ENCODE measurements at places on chromosomes 7 and 10. TPM values are rescaled to one million over a fixed set of nuclear protein-coding genes. Genes with fewer than 3 reads are reported as not detected.

DNA sequence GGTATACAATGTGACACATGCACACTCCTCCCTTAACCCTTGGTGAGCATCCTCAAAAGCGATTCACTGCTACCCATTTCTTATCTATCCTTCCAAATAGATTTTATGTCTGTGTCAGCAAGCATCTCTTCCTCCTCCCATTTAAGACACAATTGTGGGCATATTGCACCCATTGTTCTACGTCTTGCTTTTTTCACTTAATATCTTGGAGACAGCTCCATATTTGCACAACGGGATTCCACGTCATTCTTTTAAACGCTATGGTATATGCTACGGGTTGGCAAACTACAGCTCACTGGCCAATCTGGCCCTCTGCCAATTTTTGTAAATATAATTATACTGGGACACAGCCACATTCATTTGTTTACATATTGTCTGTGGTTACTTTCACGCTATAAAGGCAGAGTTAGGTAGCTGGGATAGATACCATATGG, 88.6 kb downstream of the RNF216 start:
- no peak for DNase-seq

DNA sequence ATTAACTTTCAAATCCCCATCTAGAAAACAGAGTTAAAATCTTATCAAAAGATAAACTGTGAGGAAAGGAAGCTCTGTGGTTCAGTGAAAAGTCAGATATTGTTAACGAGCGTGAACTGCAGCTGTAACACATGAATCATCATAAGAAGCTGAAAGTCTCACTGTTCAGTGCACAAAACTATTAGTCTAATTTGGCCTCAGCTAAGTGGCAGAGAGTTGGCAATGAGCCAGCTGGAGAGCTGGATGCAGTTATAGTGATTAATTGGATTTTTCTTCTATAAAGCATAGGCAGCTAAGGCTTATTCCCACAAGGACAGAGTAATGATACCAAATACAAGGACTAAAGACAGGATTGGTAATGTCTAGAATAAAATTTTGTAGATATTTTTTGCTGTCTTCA, 101.1 kb upstream of the ABCB5 start:
- DNase-seq, result no peak

ZNF655 gene
- 133 TPM for total RNA-seq

CALN1 gene
- not detected for total RNA-seq

DNA sequence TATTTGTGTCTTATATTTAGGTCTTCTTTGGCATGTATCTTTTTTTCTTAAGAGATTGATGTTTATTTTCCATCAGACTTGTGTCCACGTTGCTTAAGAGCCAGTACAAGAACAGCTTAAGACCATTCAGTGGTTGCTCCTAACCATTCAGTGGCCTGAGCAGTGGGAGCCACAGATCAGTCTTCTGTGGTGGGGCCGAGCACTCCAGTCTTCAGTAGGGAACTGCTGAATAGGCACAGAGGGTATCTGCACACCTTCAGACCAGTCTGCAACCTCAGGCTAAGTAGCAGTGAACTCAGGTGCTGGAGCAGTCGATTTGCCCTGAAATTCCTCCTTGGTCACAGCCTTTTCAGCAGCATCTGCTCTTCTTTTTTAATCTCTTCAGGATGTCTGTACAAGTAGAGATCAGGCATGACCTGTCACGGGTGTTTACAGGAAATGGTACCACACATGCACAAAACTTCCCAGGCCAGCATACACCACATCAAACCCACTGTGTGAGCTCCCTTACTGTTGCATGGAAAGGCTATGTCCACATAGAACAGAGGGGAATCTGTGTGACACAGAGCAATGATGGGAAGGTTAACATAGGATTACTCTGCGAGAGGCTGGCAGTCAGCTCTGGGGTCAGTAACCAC, 51.5 kb downstream of the FAM107B start:
- peak; percentile 31 for DNase-seq

DNA sequence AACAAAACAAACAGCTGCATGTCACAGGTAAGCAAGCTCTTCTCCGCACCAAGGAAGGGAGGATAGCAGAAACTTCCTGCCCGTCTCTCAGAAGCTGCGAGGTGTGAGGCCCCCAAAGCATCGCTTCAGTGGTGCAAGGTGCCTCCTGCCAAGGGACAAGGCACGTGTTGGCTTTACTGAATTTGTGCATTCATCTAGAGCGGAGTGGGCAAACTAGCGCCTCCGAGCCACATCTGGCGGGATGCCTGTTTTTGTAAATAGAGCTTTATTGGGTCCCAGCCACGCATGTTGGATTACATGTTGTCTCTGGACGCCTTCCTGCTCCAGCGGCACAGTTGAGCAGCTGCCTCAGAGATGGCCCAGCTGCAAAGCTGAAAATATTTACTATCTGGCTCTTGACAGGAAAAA, 27.7 kb downstream of the PHYH start:
- no peak for DNase-seq

DPYSL4 gene
- total RNA-seq, result 5.2 TPM

GRCh38 chr10:131934769-131935168, 34.0 kb downstream of the PPP2R2D start:
- DNase-seq, result no peak

DGKB gene
- not detected for total RNA-seq

GRCh38 chr7:30112103-30112713, 22.6 kb upstream of the MTURN start:
- no peak for DNase-seq

GRCh38 chr7:65925040-65925439, 52.2 kb downstream of the VKORC1L1 start:
- no peak for DNase-seq

GRCh38 chr10:3122486-3123205, 49.9 kb downstream of the PITRM1 start:
- no peak for DNase-seq

PDE1C gene
- total RNA-seq, result not detected

All from activated naive CD8-positive, alpha-beta T cell treated with anti-CD3 and anti-CD28 coated beads, Interleukin-2, amount 10 ng/mL, durations not matched to agents 7 days and 5 days (primary cell).